Ovary (tissue), 10 donors: ENCODE measurements at places on chromosomes 2 and 18.

GRCh38 chr2:240624950-240625621, at the start of gene GPR35:
GPR35 (plus strand) TSS chr2:240625480; CDS start chr2:240629953, 4,473 bp downstream.
- DNase-seq, result no peak
- H3K4me1 ChIP-seq, result no peaks in the 10 kb centered on the region
- H3K36me3 ChIP-seq, result no peaks in the 10 kb centered on the region
- no peaks in the 10 kb centered on the region for H3K27me3 ChIP-seq

- peaks cover 2% of the 10 kb centered on the region for H3K4me1 ChIP-seq
These were observed at the start of gene CDH7 for GRCh38 chr18:65750389-65751154. CDH7 (plus strand) TSS chr18:65751012; CDS start chr18:65762843, 11,831 bp downstream.

DNA sequence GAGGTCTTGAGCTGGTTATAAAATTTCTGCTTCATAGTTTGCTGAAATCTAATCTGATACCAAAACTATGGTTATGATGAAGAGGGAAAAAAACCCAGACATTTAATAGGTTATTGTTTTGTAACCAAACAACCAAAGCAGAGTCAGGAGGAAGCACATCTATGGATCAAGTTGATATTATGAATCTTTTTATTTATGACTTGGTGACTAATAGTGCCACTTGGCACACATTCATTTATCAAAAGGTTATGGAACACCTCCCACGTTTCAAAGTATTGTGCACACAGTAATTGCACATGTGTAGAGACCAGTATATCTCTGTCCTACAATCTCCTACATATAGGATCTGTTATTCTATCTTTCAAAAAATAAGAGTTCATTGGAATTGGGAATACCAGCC, 93.0 kb downstream of the DPP4 start:
- no peak overlapping the region for H3K27ac ChIP-seq
- H3K27me3 ChIP-seq, result no peaks in the 10 kb centered on the region
- no peak overlapping the region for H3K4me3 ChIP-seq
- no peaks in the 10 kb centered on the region for H3K4me1 ChIP-seq

DNA sequence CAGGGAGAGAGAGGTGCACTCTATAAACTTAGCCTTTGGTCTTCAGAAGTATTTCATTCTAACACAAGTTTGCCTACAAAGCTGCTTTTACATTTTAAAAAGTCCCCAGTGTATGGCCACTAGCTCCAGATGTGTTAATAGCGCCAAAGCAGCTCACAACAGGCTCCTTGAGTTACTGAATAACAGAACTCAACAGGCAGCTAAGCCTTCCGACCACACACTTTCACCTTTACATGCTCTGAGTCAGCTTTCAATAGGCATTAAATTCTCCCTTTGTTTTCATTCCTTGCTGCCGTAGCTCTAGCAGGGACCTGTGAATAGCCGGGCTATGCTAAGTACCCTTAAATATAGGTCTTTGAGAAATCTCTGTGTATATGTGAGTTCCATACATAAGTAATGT, 262.8 kb upstream of the PARD3B start:
- no peaks in the 10 kb centered on the region for H3K4me1 ChIP-seq
- H3K4me3 ChIP-seq, result no peak overlapping the region
- no peak overlapping the region for H3K27ac ChIP-seq
- no peaks in the 10 kb centered on the region for H3K36me3 ChIP-seq
- H3K27me3 ChIP-seq, result no peaks in the 10 kb centered on the region

GRCh38 chr2:100752628-100753333, 67.2 kb upstream of the NPAS2 start:
- H3K27me3 ChIP-seq, result no peaks in the 10 kb centered on the region
- no peak overlapping the region for H3K4me3 ChIP-seq
- no peaks in the 10 kb centered on the region for H3K4me1 ChIP-seq
- DNase-seq, result no peak
- no peak overlapping the region for H3K27ac ChIP-seq
- no peaks in the 10 kb centered on the region for H3K36me3 ChIP-seq

- no peak for DNase-seq
- H3K36me3 ChIP-seq, result no peaks in the 10 kb centered on the region
- no peaks in the 10 kb centered on the region for H3K27me3 ChIP-seq
- H3K4me1 ChIP-seq, result peaks cover 40% of the 10 kb centered on the region
These were observed 22.4 kb downstream of the TET3 start for GRCh38 chr2:74007121-74007520.
